ENCODE measurements at places on chromosomes 12 and 14.

DNA sequence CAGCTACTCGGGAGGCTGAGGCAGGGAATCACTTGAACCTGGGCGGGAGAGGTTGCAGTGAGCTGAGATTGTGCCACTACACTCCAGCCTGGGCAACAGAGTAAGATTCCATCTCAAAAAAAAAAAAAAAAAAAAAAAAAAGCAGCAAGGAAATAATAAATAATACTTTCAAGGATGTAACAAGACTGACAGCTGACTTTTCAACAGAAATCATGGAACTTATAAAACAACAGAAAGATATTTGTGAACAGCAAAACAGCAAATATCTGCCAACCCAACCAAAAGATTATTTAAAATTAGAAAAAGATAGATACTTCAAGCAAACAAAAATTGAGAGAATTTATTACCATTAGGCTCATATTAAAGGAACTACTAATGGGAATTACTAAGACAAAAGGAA is 115.1 kb downstream of the TSHR start:
- no peak for DNase-seq

GRCh38 chr12:128644664-128645296 is 179.0 kb downstream of the SLC15A4 start:
- no peak for DNase-seq

- no peak for DNase-seq
Measured at GRCh38 chr14:68146818-68147217, 327.2 kb downstream of the RAD51B start.

- DNase-seq, result no peak
Measured at GRCh38 chr14:20477211-20477876, 8.1 kb downstream of the PNP start.

DNA sequence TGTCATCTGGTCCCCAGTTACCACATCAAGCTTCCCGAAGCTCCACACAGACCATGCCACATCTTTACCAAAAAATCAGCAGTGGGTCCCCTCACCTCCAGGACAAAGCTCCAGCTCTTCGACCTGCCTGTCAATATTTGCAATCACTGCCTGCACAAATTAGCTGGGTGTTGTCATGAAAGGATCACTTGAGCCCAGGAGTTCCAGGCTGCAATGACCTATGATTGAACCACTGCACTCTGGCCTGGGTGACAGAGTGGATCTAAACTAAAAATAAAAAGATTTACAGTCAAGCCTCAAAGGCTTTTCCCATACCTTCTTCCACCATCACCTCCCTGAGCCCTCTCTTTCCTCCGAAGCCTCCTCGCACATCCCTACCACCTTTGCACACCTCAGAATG is 7.2 kb downstream of the CD4 start:
- no peak for DNase-seq

- no peak for DNase-seq
Measured at GRCh38 chr12:90280033-90280432, 571.4 kb upstream of the ATP2B1 start.

DNA sequence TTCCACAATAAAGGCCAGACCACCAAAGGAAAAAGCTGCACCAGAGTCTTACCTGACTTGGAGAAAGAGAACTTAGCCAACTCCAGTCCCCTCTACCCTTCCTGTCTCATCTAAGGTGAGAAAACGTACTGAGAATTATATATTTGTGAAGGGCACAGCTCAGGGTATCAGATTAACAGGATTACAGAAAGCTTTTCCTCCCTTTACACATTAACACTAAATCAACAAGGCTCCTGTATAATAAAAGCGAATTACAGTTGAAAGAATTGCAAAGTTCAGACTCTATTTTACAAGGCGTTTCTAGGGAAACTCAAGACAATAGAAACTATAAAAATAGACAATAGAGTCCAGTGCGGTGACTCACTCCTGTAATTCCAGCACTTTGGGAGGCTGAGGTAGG is 82.7 kb upstream of the RPL10L start:
- no peak for DNase-seq

- DNase-seq, result no peak
Measured at GRCh38 chr12:49031573-49032161, 13.1 kb upstream of the PRKAG1 start.

DNA sequence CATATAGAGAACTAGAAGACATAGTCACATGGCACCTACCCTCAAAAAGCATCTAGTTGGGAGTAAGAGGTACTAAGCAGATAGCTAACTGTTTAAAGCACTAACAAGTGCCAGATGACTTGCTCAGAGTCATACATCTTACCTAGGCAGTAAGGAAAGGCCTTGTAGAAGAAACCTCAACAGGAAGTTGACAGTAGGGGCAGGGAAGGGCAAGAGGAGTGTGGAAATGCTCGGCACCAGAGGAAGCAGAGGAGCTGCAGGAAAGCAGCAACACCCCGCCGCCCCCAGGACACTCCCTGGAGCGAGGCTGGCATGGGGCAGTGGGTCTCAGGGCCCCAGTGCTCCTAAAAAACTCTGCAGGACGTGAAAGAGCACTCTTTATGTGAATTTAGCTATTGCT is 92.9 kb downstream of the PPP2R5C start:
- DNase-seq, result no peak

GRCh38 chr12:47321436-47321835 is 241.7 kb upstream of the AMIGO2 start:
- no peak for DNase-seq

DNA sequence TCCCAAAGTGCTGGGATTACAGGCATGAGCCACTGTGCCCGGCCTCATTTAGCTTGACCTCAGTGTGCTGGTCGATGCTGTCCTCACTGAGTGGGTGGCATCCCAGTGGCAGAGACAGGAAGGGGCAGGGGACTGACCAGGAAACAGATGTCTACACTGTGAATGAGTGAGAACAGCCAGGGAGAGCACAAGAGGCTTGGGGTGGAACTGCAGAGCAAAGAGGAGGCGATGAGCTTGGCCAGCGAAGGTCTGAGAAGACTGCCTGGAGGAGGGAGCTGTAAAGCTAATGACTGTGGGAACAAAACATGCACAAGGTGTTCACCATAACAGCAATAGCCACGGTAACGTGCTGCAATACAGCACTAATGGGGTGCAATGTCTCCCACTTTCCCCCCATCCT is 57.2 kb upstream of the BEGAIN start:
- no peak for DNase-seq

- DNase-seq, result no peak
Measured at GRCh38 chr14:73133795-73134194, 2.5 kb upstream of the PSEN1 start.

GRCh38 chr14:67886191-67886590 is 66.6 kb downstream of the RAD51B start:
- no peak for DNase-seq

DNA sequence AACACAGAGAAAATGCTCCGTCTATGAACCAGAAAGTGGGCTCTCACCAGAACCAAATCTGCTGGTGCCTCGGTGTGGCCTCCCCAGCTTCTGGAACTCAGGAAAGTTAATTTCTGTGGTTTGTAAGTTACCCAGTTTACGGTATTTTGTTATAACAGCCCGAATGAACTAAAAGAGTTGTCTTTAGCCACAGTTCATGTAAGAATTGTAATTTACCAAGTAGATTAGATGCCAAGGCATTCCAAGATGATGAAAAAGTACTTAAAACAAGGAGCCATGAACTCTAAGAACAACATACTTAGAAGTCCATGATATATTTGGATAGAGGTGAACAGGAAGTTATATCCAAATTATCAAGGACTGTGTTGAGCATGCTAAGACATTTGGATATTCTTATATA is 259.9 kb upstream of the GARIN6 start:
- DNase-seq, result no peak

- DNase-seq, result no peak
Measured at GRCh38 chr14:26067341-26067740, 530.5 kb downstream of the NOVA1 start.

DNA sequence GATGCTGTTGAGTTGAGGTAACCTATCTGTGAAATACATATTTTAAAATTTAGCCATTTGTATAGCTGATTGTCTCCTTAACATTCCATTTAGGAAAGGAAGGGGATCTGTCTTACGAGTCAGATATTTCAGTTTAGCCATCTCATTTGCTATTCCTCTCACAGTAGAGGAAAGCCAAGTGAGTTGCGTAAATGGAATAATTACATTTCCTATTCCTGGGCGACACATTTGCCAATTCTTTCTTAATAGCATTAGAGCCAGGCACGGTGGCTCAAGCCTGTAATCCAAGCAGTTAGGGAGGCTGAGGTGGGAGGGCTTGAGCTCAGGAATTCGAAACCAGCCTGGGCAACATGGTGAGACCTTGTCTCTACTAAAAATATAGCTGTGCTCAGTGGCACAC is 116.3 kb downstream of the TMX1 start:
- DNase-seq, result no peak

DNA sequence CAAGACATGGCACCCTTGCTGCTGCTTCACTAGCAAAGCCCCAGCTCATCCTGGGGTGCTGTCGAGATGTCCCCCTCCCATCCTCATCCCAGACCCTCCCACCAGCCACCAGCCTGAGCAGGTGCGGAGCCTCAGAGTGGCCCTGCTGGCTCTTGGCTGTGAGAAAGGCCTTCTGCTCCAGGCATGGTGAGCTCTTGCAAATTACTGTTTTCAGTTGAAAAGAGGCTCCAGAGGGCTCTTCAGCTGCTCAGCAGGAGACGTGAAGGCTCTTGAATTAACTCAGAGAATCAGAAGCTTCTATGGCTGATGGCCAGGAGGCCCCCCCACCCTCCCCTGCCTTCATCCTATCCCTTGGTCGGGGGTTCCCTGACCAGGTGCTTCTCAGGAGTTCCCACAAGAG is 44.1 kb downstream of the WSCD2 start:
- DNase-seq, result no peak

DNA sequence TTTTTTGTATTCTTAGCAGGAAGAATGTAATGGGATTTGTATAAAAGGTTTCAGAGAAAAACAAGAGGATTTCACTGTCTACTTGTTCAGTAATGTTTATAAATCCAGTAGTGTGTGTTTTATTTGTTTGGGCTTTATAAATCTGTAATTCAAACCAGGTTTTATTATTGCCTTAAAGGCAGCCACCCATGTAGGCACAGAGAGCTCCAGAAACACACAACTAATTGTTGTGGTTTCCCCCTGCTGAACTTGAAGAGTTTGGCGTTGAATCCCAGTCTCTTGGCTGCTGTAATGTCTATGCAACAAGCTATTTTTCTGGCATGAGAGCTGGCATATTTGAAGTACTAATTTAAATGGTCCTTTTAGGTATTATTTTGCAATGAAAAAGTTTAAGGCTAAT is 63.4 kb upstream of the SLCO1C1 start:
- DNase-seq, result no peak

DNA sequence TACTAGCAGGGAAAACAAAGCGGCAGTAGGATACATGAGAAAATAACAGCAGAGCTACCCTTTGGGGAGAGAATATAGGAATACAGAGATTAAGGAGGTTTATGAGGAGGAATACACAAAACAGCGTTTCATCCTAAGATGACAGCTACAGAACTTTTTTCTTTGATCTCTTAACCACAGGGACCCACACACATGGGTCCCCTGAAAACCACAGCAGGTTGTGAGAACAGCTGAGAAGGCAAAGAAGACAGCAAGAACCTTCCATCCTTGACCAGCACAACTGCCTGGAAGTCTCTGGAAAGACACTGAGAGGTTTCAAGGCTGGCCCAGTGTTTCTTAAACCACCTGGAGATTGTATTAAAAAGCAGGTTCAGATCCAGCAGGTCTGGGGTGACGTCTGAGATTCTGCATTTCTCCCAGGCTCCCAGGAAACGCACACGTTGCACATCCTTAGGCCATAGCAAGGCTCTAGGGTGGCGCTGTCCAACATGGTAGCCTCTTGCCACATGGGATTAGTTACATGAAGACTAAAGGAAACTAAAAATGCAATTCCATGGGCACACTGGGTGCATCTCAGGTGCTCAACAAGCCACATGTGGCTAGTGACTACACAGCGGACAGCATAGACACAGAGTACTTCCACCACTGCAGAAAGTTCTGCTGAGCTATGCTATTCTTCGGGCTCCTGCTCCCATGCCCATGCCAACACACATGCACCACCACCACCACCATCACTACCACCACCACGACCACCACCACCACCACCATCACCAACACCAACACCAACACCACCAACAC is 92.3 kb downstream of the FOXN3 start:
- DNase-seq, result no peak

DNA sequence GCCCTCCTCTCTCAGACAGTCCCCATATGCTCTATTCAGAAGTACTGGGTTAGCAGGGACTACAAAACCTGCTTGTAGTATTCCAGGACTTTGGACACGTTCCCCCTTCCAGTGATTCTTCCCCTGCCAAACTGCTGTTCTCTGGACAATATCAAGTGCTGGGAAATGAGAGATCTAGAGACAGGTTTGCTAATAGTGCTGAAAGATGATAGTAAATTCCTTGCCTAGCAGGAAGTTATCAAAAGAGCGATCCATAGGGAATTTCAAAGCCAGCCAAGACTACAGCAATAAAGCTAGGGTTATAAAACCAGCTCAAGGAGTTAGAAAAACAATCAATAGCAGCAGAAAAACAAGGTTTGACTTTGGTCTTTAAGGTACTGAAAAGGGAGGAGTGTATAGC is 15.2 kb downstream of the SLC7A8 start:
- DNase-seq, result no peak

DNA sequence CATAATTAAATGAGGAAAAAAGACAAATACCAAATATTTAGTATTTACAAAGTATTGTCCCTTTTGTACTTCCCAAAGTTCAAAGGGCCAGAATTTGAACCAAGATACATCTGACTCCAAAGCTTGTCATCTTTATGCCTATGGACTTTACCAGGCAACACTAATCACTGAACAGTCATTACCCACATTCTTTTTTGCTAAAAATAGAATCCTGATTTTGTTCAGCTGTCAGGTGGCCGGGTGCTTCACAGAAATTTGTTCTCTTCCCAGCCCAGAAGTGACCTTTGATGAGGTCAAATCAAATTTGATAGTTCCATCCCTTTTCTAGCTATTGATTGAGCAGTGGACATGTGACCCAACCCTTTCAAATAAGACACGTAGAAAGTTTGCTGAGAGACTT is 121.6 kb downstream of the LLPH start:
- no peak for DNase-seq

- DNase-seq, result no peak
Measured at GRCh38 chr12:124456652-124457152, 110.7 kb downstream of the NCOR2 start.

DNA sequence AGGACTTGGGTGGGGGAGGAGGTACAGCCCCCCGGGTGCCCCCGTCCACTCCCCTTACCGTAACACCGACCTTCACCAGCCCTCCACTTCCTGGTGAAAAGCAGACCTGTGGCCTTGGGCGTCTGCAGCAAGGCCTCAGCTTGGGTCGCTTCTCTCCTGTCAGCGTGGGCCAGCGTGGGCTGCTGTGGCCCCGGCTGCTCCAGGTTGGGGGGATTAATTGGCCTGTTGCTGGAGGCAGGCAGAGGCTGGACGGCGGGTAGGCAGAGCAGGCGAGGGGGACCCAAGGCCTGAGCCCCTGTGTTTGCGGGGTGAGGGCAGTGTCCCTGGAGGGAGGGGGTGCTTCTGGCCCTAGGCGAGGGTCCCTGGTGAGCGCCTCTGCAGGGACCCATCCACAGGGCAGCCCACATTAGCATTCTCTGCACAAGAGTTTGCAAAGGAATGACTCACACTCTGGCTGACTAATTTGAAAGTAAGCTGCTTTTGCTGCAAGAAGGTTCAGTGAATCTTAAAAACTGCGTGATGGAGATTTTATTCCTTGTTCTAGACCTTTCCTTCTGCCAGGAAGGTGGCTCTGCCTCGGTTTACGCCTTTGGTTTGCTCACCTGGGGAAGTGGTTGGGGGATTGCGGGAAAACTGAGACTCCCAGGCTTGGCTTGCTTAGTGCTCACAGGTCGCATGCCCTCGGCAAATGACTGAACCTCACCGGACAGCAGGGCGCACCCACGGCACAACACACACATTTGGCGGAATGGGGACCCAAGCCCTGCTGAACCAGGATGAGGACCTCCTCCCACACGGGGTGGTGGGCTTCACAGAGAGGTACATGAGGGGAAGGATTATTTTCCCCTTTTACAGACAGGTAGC is 37.9 kb upstream of the DLK1 start:
- no peak for DNase-seq

Measured in NCI-H2081 treated with DMSO at 0.1 percent for 48 hours (cell line).